GM23338 (cell line): ENCODE measurements at places on chromosomes 13 and 19. TPM values are rescaled to one million over a fixed set of nuclear protein-coding genes. Genes with fewer than 3 reads are reported as not detected.

DNA sequence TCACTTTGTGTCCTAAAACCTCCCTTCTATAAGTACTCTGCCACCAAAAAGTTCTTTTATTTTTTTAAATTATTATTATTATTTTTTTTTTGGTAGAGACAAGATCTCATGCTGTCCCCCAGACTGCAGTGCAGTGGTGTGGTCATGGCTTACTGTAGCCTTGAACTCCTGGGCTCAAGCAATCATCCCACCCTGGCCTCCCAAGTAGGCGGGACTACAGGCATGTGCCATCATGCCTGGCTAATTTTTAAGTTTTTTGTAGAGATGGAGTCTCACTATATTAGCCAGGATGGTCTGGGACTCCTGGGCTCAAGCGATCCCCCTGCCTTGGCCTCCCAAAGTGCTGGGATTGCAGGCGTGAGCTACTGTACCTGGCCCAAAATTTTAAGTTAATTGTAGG, 29.1 kb upstream of the GPI start:
- peaks cover 3% of the 10 kb centered on the region; the same call in 1 of the 2 replicates for H3K36me3 ChIP-seq
- no peak for DNase-seq
- no peak overlapping the region for H3K27ac ChIP-seq
- no peaks in the 10 kb centered on the region for H3K4me1 ChIP-seq
- H3K27me3 ChIP-seq, result no peaks in the 10 kb centered on the region

- peak overlapping the region; percentile 92 for H3K4me3 ChIP-seq
- no peak for DNase-seq
- no peaks in the 10 kb centered on the region for H3K27me3 ChIP-seq
- H3K4me1 ChIP-seq, result peaks cover 42% of the 10 kb centered on the region
- no peak overlapping the region for H3K27ac ChIP-seq
- H3K36me3 ChIP-seq, result no peaks in the 10 kb centered on the region
These were observed 2.9 kb downstream of the RBM26 start for GRCh38 chr13:79403113-79403512.

DNA sequence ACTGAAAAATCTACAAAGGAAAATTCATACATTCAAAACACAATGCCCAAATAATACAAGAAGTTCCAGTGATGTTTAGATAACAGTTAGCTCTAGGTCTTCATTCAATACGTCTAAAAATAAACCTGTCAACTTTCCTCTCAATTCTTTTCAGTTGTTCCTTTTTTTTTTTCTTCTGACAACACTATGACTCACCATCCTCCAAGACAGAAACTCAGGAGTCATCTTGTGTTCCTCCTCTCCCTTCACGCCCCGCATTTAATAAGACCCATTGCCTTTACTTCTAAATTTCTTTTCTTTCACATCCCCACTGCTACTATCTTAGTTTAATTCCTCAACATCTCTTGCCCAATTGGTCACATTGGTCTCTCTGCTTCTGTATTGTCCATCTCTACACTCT, 759.9 kb downstream of the GPC5 start:
- H3K4me1 ChIP-seq, result no peaks in the 10 kb centered on the region
- H3K27ac ChIP-seq, result no peak overlapping the region
- no peak overlapping the region for H3K4me3 ChIP-seq

GRCh38 chr19:34734537-34735103, 577 bp downstream of the ZNF181 start:
- no peaks in the 10 kb centered on the region for H3K27me3 ChIP-seq
- H3K36me3 ChIP-seq, result no peaks in the 10 kb centered on the region
- peak overlapping the region; percentile 98 for H3K4me3 ChIP-seq
- peaks cover 6% of the 10 kb centered on the region for H3K4me1 ChIP-seq

- DNase-seq, result peak; percentile 100
- peaks cover 5% of the 10 kb centered on the region; the same call in 1 of the 2 replicates for H3K4me1 ChIP-seq
- peak overlapping the region; percentile 60 for H3K4me3 ChIP-seq
- H3K27ac ChIP-seq, result peak overlapping the region; percentile 83
- H3K36me3 ChIP-seq, result peaks cover 2% of the 10 kb centered on the region; the same call in 1 of the 2 replicates
These were observed 13.3 kb upstream of the CACNG6 start for GRCh38 chr19:53977991-53978731.

- H3K4me3 ChIP-seq, result no peak overlapping the region
- no peaks in the 10 kb centered on the region for H3K36me3 ChIP-seq
- H3K27me3 ChIP-seq, result no peaks in the 10 kb centered on the region
- H3K4me1 ChIP-seq, result no peaks in the 10 kb centered on the region
- no peak overlapping the region for H3K27ac ChIP-seq
These were observed 68.0 kb downstream of the MLLT1 start for GRCh38 chr19:6211632-6212402.

GRCh38 chr19:12754465-12755196, 3.0 kb downstream of the BEST2 start:
- no peaks in the 10 kb centered on the region for H3K36me3 ChIP-seq
- no peak overlapping the region for H3K4me3 ChIP-seq
- DNase-seq, result peak; percentile 34
- H3K27me3 ChIP-seq, result peaks cover 11% of the 10 kb centered on the region; the same call in 1 of the 2 replicates
- no peaks in the 10 kb centered on the region; the same call in 1 of the 2 replicates for H3K4me1 ChIP-seq
- H3K27ac ChIP-seq, result no peak overlapping the region

Gene DLL3
- total RNA-seq, result 15.6 and 19.1 TPM in 2 replicates

GRCh38 chr19:44566984-44567383, 37.5 kb upstream of the CEACAM20 start:
- no peaks in the 10 kb centered on the region for H3K36me3 ChIP-seq
- no peak overlapping the region for H3K27ac ChIP-seq
- no peak for DNase-seq
- no peak overlapping the region for H3K4me3 ChIP-seq
- H3K4me1 ChIP-seq, result no peaks in the 10 kb centered on the region
- H3K27me3 ChIP-seq, result no peaks in the 10 kb centered on the region

Gene ATXN8OS
- not detected in 2 replicates for total RNA-seq

GRCh38 chr19:18789883-18790565, 1.1 kb downstream of the COMP start:
- H3K4me1 ChIP-seq, result peaks cover 12% of the 10 kb centered on the region; the same call in 1 of the 2 replicates
- no peak overlapping the region for H3K27ac ChIP-seq
- H3K36me3 ChIP-seq, result no peaks in the 10 kb centered on the region
- peaks cover 98% of the 10 kb centered on the region for H3K27me3 ChIP-seq
